Common myeloid progenitor, CD34-positive (primary cell): ENCODE measurements at places on chromosomes 1 and 21.

DNA sequence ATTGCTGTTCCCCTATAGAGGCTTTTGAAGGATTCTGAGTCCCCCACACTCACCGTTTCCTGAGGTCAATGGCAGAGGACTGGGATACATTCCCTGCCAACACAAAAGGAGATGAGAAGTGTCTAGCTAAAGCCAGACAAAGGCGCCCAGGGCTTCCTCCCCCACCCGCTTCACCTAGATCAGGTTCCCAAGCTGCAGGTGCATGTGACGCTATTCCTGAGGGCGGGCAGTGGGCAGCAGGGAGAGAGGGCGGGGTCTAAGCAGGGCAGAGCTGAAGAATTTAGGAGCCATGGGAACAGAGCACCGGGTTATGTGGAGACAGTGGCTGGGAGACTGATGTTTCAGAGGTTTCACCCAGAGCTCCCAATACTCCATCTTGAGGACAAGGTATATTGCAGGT, 6.0 kb upstream of the ARHGEF2 start:
- DNase-seq: no peak

GRCh38 chr1:188170411-188170810, 1341.7 kb downstream of the PLA2G4A start:
- DNase-seq: no peak

DNA sequence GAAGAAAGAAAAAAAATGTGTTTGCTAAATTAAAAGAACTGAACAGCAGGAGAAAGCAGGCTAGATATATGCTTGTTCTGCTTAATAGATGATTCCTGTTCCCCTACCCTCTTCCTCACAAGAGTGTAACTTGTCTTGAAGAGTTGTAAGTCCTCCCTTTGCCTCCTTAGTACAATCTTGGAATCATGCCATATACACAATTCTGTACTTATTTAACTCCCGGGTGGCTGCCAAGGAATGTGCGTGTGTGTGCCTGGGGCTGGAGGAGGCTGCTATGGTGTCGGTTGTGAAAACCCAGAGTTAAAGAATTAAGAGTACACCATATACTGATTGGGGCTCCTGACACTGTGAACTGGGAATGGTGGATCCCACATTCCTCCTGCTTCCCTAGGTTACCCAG, 194.2 kb downstream of the SIPA1L2 start:
- DNase-seq: no peak

- DNase-seq: peak; percentile 48
These were observed 595 bp downstream of the RNF2 start for GRCh38 chr1:185045814-185046492.

DNA sequence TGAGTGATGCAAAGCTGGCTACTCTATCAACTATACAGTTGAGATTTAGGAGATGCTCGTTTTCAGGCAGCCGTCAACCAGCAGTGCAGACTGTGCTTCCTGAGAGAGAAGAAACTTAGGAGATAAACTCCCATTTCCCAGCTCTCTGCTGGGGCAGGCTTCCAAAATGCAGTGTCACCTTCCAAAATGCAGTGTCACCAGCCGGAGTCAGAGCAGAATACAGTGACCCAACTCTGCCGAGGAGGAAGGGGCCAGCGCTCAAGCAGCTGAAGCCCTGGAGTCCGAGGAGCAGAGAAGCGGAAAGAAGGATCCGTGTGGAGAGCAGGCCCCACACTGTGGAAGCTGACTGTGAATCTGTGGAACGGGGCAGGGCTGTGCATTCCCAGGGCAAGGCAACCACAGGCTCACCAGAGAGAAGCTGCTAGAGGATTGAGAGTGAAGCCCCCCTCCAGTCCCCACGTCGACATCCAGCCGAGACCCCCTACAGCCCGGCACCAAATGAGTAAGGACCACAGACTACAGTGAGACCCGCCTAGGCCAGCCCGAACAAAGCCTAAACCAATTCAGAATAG, 703 bp upstream of the KRTAP12-1 start:
- no peak for DNase-seq

DNA sequence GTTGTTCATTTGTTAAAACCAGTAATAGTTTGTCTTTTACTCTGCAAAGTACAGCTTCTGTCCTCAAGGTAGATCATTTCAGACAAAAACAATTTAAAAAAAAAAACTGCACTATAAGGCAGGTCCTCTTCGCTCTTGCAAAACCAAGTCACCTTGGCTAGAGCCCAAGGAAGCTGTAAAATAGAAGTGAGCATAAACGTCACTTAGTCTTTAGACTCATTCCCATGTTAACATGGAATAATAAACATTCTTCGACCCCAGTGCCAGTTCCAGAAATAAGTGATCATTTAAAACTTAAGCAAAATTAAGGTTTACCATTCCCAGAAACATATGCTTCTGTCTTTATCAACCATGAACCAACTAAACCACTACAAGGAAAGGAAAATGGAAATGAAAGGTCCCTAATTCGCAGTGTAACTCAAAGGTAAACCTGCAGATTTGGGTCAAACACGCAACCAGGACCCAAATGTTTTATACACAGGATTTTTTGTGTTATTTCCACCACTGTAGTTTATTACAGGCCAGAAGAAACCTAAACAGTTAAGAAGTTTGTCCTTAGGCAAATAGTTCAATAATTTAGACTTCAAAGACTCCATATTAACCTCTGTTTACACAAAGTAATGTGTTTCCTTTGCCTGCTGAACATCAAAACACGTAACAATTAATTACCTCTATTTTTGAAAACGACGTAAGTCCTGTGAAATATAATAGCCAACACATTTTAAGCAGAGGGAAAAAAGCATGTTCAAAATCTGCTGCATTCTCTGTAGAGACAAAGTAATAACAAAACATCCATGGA, 54.6 kb downstream of the TGFBR3 start:
- no peak for DNase-seq

- no peak for DNase-seq
These were observed 62.8 kb upstream of the COL11A1 start for GRCh38 chr1:103171041-103171590.

GRCh38 chr21:40422896-40423635, 423.9 kb downstream of the DSCAM start:
- DNase-seq: no peak

DNA sequence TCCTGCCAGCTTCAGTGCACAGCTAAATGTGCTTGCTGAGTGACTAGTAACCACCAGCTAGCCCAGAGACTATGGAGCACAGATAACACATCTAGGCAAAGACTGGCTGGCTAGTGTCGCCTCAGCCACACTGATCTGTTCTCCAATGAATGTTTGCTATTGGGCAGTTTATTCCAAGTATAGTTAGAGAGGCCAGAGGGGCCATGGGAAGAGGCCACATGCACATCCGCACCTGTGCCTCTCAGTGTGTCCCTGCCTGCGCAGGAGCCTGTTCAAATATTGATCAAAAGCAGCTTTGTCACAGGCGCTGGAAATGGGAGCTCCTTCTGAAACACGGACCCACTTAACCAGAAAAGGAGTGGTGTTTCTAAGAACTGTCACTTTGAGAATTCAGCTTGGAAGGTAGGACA, 51.3 kb upstream of the ATP1A1 start:
- DNase-seq: no peak

DNA sequence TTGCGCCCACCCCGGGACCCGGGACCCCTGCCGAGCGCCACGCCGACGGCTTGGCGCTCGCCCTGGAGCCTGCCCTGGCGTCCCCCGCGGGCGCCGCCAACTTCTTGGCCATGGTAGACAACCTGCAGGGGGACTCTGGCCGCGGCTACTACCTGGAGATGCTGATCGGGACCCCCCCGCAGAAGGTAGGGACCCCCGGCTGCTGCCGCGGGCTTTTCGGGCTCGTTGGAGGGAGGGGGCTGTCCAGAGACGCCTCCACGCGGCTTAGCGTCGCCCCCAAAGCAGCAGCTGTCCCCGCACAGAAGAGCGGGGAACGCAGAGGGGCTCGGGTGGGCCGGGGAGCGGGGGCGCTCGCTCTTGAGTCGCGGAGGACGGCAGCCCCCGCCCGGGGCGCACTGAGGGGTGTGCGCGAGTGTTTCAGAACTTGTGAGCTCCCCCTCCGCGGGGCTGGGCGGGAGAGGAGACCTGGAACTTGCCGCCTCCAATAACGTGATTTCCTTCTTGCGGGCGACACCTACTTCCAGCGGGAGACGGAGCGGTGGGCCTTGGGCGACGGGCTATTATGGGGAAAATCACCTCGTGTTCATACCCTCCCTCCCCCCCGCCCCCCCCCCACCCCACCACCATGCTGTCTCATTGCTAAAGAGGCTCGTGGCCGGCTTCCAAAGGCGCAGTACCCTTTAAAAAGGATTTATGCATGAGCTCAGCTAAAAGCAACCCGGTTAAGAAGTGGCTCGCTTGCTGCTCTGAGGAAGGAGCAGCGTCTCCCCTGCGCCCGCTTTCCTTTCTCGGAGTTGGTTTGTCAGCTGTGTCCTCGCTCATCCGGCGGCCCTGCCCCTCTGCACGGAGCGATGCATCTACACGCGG, 664 bp downstream of the BACE2 start:
- no peak for DNase-seq

DNA sequence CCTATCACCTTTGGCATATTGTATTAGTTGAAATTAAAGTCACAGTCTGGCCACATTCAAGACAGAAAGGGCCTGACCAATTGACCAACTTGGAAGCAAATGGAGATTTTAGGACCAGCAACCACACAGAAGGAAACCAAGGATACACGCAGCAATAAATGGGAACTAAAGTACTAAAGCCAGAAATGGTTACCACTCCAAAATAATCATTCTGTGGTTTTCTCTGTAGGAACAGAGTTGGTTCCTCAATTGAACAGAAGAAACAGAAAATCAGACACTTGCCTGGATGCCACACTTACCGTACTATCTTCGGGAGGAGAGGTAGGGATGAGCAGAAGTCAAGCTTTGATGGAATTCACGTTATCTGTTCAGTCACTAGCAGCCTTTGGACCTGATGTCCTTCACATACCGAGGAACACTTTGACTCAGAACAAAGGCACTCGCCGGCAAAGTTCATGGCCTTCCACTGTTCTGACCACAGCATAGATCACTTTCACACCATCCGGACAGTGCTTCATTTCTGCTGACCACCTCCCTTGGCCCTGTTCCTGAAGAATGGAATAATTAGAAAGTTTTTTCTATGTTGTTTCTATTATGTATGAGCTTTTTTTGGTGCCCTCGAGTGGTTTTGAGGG, 96.9 kb downstream of the LPAR3 start:
- no peak for DNase-seq

GRCh38 chr1:10292188-10292587, 81.8 kb downstream of the KIF1B start:
- DNase-seq: no peak

- no peak for DNase-seq
These were observed 34.4 kb downstream of the INKA2 start for GRCh38 chr1:111704776-111705175.

- DNase-seq: peak; percentile 37
These were observed 1.4 kb upstream of the DENND2C start for GRCh38 chr1:114671011-114671938.

- no peak for DNase-seq
These were observed 212.8 kb downstream of the FOXD2 start for GRCh38 chr1:47650611-47651010.

DNA sequence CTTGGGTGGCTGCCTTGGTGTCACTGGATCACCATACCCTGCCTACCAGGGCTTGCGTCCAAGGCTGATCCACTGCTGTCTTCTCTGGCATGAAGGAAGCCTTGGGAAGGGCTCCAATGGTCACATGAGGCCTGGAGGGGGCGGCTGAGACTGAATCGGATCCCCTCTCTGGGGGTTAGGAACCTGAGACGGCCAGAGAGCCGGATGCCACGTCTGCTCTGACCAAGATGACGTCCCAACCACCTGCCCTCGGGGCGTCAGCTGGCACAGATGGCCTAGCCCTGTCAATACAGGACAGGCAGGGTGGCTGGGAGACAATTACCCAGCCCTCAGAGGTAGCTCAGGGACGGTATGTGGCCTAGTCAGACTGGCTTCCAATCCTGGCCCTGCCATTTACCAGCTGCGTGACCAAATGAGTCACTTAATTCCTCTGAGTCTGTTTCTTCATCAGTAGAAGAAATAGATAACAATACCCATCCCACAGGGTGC, 5.4 kb downstream of the TRIM62 start:
- no peak for DNase-seq

GRCh38 chr1:20248971-20249612, 41.6 kb upstream of the VWA5B1 start:
- DNase-seq: no peak

GRCh38 chr1:8443558-8444194, 125.8 kb downstream of the SLC45A1 start:
- no peak for DNase-seq
